Aorta (tissue), 5 donors: ENCODE measurements at places on chromosomes 7 and 10. TPM values are rescaled to one million over a fixed set of nuclear protein-coding genes. Genes with fewer than 3 reads are reported as not detected.

DNA sequence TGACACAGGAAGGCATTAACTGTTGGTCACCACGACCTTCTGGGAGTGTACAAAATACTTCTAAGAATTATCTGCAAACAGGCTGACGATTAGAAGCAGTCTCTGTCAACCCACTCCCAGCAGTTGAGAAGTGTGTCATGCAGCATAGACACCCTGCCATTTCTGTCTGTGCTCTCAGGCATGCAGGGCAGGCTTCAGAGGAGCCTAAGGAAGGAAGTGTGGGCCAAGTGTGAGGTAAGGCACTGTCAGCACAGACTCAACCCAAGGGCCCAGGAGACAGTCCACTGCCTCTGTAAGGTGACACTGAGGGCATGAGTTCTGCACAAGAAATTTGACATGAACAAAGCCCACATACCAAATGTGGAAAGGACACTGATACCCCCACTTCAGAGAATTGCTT lies 109.0 kb upstream of the VIPR2 start:
- no peak for DNase-seq
- H3K27ac ChIP-seq, result no peak overlapping the region
- H3K36me3 ChIP-seq, result no peaks in the 10 kb centered on the region
- no peaks in the 10 kb centered on the region for H3K4me1 ChIP-seq

DNA sequence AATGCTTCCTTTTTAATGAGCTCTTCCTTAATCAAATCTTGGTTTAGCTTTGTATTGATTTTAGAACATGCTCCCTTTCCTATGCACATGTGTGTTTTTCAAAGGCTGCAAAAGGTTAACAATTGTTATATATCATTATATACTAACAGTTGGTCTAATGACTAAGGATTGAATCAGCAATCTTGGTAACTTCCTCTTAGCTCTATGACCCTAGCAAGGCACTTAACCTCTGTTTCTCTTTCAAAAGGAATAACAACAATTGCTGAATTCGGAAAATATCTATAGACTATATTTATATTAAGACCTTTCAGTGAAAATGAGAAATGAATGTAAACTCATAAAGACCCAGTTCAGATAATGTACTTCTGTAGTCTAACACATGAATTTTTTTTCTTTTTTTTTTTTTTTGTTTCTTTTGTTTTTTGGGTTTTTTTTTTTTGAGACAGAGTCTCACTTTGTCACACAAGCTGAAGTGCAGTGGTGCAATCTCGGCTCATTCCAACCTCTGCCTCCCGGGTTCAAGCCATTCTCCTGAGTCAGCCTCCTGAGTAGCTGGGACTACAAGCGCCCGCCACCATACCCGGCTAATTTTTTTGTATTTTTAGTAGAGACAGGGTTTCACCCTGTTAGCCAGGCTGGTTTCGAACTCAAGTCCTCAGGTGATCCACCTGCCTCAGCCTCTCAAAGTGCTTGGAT lies 48.8 kb downstream of the HOXA1 start:
- H3K4me3 ChIP-seq, result no peak overlapping the region
- H3K36me3 ChIP-seq, result no peaks in the 10 kb centered on the region
- no peak for DNase-seq
- no peaks in the 10 kb centered on the region for H3K4me1 ChIP-seq
- H3K27ac ChIP-seq, result no peak overlapping the region
- H3K27me3 ChIP-seq, result no peaks in the 10 kb centered on the region

Gene LRRTM3
- 0.93 TPM for total RNA-seq

- DNase-seq, result no peak
- H3K4me1 ChIP-seq, result no peaks in the 10 kb centered on the region
- H3K36me3 ChIP-seq, result no peaks in the 10 kb centered on the region
- no peak overlapping the region for H3K27ac ChIP-seq
- H3K4me3 ChIP-seq, result no peak overlapping the region
- H3K27me3 ChIP-seq, result no peaks in the 10 kb centered on the region
Observed at GRCh38 chr7:16661924-16662323, 15.9 kb downstream of the BZW2 start.

- no peak overlapping the region for H3K4me3 ChIP-seq
- H3K27ac ChIP-seq, result no peak overlapping the region
- DNase-seq, result peak; percentile 5
- H3K27me3 ChIP-seq, result no peaks in the 10 kb centered on the region
Observed at GRCh38 chr7:3168869-3169268, 125.2 kb upstream of the CARD11 start.

DNA sequence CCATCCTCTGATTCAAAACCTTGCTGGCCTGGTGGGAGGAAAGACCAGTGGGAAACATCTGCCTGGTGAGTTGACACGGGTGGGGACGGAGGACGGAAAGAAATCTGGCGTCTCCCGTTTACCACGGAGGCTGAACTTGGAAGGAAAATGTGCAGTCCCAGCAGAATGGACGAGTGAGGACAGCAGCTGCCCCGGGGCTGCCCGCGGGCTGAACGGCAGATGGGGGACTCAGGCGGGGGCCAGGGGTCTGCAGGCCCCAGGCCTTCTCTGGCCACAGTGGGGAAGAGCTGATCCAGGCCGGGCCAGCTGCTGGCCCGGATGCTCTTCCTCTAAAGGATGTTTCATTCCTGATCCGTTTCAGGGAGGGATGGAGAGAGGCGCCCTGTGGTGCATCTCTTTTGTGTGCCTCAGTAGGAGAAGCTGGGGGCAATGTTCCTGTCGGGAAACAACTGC lies 147.5 kb upstream of the CHST15 start:
- peak; percentile 39 for DNase-seq
- no peaks in the 10 kb centered on the region for H3K36me3 ChIP-seq
- H3K27me3 ChIP-seq, result no peaks in the 10 kb centered on the region
- H3K4me3 ChIP-seq, result no peak overlapping the region

DNA sequence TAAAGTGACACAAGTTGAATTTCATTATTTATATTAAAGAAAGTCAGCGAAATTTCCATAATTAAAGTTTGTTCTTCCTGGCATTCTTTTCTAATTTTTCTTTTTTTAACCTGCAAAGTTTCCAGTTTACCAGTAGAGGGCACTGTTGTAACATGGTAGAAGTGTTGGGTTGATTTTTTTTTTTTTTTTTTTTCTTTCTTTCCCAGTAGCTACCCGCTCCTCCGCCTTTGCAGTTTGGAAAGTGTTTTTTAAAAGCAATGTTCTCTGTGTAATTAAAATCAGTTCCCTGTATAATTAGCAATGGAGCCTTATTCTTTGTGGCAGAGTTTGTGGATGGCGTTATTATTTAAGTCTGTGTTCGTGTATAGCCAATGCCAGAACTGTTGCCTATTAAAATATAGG lies 53.7 kb downstream of the TAF3 start:
- no peaks in the 10 kb centered on the region for H3K4me1 ChIP-seq
- no peaks in the 10 kb centered on the region for H3K27me3 ChIP-seq
- H3K4me3 ChIP-seq, result no peak overlapping the region
- no peaks in the 10 kb centered on the region for H3K36me3 ChIP-seq
- DNase-seq, result no peak

GRCh38 chr7:959271-959670 lies 4.8 kb upstream of the ADAP1 start:
- H3K27me3 ChIP-seq, result no peaks in the 10 kb centered on the region
- peak; percentile 74 for DNase-seq
- H3K4me3 ChIP-seq, result no peak overlapping the region
- no peaks in the 10 kb centered on the region for H3K4me1 ChIP-seq

Gene ENKUR
- not detected for total RNA-seq

GRCh38 chr10:30434273-30435072 lies 489 bp downstream of the MAP3K8 start:
- H3K27me3 ChIP-seq, result no peaks in the 10 kb centered on the region
- H3K27ac ChIP-seq, result peak overlapping the region; percentile 94
- no peaks in the 10 kb centered on the region for H3K4me1 ChIP-seq
- DNase-seq, result peak; percentile 95
- H3K36me3 ChIP-seq, result peaks cover 4% of the 10 kb centered on the region
- peak overlapping the region; percentile 92 for H3K4me3 ChIP-seq

Gene TSPAN15
- 16.8 TPM for total RNA-seq

Gene FAM25C
- not detected for total RNA-seq

- no peaks in the 10 kb centered on the region for H3K4me1 ChIP-seq
- no peak for DNase-seq
- H3K4me3 ChIP-seq, result no peak overlapping the region
- H3K36me3 ChIP-seq, result no peaks in the 10 kb centered on the region
- H3K27me3 ChIP-seq, result no peaks in the 10 kb centered on the region
Observed at GRCh38 chr7:105677817-105678573, 96.7 kb upstream of the EFCAB10 start.

DNA sequence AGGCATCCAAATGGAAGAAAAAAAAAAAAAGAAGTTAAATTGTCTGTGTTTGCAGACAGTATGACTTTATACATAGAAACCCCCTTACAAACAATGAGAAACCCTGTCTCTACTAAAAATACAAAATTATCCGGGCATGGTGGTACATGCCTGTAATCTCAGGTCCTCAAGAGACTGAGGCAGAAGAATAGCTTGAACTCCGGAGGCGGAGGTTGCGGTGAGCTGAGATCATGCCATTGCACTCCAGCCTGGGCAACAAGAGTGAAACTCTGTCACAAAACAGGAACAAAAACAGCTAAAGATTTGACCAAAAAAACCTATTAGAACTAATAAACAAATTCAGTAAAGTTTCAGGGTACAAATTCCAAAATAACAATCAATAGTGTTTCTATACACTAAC lies 385.8 kb upstream of the GRM3 start:
- no peak for DNase-seq
- H3K4me3 ChIP-seq, result no peak overlapping the region
- H3K27ac ChIP-seq, result no peak overlapping the region
- H3K4me1 ChIP-seq, result no peaks in the 10 kb centered on the region

GRCh38 chr7:105580022-105580740 lies 1.1 kb downstream of the EFCAB10 start:
- H3K4me1 ChIP-seq, result no peaks in the 10 kb centered on the region
- H3K36me3 ChIP-seq, result no peaks in the 10 kb centered on the region
- no peaks in the 10 kb centered on the region for H3K27me3 ChIP-seq
- no peak overlapping the region for H3K4me3 ChIP-seq
- no peak overlapping the region for H3K27ac ChIP-seq

DNA sequence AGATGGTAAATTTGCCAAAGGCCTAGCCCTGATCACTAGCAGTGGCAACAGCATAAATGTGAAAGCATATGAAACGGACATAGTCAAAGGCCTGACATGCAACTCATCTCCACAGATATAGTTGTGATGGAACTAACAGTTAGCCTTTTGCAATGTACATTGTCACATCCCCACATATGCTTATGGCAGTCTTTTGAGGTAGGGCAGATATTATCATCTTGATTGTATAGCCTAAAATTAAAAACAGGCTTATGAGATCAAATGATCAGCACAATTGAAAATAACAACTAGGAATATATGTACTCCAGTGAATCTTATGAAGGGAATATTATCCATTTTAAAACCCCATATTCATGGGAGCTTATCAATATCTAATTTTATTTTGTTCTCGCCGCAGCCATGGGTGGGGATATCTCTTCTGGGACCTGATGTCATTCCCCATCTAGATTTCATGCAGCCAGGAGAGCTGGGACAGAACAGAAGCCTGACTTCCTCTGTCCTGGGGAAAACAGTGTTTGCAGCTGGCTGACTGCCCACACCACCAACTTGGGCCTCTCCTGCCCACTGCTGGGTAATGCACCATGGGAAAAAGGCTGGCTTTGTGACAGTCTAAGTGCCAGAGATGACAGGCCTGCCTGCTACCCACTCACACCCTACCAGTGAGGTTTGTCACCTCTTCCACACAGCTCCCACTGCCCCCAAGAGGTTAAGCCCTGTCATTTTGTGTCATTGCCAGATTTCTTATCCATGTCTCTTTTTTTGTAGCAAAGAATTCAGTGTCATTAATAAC lies 180.2 kb upstream of the FZD1 start:
- no peaks in the 10 kb centered on the region for H3K36me3 ChIP-seq
- no peak overlapping the region for H3K4me3 ChIP-seq
- no peaks in the 10 kb centered on the region for H3K4me1 ChIP-seq
